OCI-M1 (cell line): ENCODE measurements at places on chromosomes 11 and 22.

DNA sequence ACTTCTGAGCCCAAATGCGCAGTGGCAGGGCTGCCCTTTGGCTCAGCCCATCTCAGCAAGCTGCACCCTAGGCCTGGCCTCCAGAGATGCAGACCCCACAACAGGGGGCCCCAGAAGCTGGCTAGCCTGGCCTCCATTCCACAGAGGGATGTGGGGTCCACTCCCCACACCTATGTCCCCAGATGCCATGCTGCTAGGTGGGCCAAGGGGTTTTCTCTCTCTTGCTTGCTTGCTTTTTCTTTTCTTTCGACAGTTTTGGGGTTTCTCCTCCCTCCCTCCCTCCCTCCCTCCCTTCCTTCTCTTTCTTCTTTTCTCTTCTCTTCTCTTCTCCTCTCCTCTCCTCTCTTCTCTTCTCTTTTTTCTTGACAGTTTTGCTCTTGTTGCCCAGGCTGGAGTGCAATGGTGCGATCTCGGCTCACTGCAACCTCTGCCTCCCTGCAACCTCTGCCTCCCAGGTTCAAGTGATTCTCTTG is 9.6 kb downstream of the SCARF2 start:
- DNase-seq = no peak

DNA sequence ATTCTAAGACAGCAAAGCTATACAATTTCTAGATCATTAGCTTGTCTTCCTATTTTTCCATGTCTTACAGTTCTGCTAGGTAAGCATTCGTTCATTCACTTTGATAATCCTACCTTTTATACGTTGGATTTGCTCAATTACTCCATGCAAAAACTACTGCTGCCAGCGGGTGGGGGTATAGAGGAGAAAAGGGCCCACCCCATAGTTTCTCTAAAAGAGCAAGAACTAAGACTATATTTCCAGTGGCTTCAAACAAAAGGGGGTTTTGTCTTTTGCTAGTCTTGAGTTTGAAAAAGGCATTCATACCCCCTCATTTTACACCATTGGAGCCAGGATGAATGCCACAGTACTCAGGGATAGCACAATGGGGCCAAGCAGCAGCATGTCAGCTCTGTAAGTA is 155.7 kb downstream of the WT1 start:
- no peak for DNase-seq

DNA sequence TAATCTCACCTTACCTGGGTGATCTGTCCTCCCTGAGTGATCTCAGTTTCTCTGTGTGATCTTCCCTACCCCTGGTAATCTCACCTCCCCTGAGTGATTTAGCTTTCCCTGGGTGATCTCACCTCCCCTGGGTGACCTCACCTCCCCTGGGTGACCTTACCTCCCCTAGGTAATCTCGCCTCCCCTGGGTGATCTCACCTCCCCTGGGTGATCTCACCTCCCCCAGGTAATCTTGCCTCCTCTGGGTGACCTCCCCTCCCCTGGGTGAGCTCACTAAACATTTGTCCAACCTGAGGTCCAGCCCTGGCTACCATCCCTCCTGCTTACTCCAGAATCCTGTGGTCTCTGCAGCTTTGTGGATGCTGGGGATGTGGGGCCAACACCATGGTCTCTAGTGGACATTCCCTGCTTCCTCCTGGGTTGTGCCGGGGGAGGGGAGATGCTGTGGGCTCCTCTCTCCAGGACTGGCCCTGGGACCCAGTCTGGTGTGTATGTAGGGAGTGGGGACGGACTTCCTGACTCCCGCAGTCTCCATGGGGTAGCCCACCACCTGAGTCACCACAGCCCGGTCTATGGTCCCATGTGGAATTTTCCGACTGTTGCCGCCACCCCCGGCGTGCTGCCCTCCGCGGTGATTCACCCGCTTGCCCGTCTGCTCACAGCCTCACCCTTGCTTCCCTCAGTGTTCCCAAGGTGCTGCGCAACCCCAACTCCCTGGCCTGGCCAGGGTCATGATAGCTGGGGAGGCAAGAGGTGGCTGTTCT is 9.9 kb downstream of the LSP1 start:
- no peak for DNase-seq

DNA sequence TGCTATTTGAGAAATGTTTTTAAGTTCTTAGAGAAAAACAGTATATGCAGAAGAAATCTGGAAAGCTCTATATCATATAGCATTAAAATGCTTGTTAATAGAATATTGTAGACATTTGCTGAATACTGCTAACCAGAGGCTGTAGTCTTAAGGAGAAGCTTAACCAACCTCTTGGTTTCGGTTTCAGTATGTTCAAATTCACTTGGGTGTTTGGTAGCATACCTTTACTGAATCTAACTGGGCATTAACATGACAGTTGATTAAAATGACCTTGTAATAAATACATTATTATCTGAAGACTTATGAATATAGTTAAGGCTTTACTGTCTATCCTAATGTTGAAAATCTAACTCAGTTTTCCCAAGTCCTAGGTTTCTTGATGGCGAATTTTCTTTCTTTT is 5.4 kb downstream of the PCF11 start:
- DNase-seq = peak; percentile 79

DNA sequence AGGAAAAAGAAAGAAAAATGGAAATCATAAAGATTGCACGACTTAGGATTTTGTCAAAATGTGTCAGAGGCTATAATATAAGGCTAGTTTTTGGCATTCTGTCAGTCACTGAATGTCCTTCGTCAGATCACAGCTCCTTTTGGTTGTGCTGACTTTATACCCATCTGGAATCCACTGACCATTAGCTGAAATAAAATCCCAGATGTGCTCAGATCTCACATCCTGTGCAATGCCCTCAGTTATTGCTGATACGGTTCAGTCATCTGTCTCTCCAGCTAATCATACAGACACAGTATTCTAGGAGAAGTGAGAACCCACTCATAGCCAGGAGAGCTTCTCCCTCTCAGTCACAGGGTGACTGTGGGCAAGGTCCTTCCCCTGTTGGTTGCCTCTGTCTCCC is 11.5 kb downstream of the CD44 start:
- DNase-seq = no peak
